ENCODE measurements at places on chromosomes 6 and 20.

GRCh38 chr6:81891874-81892273, 139.4 kb upstream of the TENT5A start:
- DNase-seq = no peak

- DNase-seq = no peak
Measured at GRCh38 chr6:7341989-7342742, 29.2 kb upstream of the SSR1 start.

DNA sequence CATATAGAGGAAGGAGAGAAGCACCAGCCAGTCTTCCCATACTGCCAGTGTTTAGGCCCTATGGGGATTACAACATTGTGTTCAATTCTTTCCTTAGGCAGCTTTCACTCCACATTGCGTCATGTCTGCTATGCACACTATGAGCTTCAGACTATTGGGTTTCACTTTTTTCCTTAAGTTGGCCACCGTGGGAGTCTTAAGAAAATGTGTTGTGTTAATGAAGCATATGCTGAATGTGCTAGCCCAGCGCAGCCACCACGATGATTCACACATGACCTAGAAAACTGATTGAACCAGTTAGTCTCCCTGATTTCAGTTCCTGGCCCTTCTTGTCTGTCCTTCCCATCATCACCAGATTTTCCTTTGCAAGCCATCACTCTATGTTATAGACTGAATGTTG, 21.5 kb downstream of the TUBB2B start:
- DNase-seq = no peak

DNA sequence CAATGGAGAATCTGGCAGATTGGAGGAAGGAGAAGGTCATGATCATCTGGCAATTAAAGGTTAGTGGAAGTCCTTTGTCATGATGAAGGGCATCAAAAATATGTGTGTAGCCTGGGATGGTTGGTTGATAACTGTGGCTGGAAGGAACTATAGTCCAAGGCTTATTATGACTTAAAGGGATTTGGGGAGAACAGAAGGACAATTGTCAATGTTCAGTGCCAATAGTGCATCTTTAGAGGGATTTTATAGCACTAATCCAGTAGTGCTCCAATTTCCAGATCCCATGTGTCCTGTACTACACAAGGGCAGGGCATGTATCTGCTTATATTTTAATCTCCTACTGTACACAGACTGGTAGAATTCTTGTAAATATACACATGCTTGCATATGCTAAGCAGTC, 5.0 kb upstream of the ZBTB24 start:
- no peak for DNase-seq

DNA sequence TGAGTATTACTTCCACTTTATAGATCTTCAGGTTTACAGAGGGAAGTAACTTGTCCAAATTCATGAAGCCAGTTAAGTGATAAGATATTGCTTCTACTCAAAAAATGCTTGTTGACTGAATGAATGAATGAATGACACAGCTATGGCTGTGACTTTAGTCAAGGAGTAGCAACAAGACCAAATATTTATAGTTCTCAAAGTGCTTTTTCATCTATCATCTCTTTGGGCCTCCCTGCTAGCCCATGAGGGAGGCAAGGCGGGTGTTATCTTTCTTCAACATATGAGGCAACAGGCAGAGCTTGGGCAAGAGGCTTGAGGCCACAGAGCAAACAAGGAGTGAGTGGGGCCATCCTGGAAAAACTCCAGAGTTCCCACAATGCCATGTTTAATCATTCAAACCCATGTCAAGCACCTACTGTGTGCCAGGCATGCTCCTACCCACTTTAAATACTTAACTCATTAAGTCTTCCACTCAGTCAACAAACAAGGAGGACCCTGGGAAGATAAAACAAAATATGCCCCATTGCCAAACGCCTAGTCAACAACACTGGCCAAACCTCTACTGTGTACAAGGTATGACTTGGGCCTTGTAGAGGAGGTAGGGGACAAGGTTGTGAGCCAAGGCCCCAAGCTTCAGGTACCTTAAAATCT, 15.9 kb downstream of the BCL2L1 start:
- DNase-seq = no peak

DNA sequence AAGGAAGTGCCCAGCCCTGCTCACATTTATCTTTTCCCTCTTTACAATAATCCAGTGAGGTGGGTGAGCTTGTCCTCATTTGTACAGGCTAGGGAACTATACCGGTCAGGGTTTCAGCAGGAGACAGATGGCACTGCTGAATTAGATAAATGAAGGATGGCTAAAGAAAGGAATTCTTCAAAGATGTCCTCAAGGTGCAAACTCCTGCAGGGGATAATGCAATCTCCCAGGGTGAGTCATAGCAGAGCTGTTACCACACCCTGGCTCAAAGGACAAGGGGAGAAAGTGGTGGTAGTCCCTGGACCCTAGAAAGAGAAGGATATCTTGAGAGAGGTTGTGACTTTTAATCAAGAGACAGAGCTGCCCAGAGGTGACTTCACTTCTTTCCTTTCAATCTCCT, 66.7 kb downstream of the RFPL4B start:
- no peak for DNase-seq

GRCh38 chr6:112986321-112986720, 639.2 kb downstream of the RFPL4B start:
- no peak for DNase-seq

- no peak for DNase-seq
Measured at GRCh38 chr20:1800180-1800579, 95.0 kb upstream of the SIRPA start.

DNA sequence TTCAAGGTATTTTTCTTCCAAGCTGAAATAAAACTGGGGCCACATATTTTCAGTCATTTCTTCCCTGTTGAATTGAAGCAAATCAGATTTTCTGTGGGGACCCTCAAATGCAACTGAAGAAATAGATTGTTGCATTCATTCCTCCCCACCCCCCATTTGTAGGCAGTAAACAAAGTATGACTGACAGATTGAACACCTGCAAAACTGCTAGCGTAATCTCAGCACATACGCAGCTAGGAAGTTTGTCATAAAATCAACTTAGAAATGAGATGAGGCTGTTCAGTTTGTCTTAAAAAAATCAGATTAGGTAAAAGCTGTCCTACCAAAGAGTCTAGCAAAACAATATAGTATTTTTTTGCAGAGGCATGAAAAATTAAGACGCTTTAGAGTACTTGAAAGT, 8.9 kb downstream of the GZF1 start:
- DNase-seq = no peak

- no peak for DNase-seq
Measured at GRCh38 chr6:165244524-165245247, 64.7 kb downstream of the C6orf118 start.

GRCh38 chr6:161618831-161619454, 345.1 kb upstream of the AGPAT4 start:
- no peak for DNase-seq

All from effector memory CD8-positive, alpha-beta T cell (primary cell).